ENCODE measurements at places on chromosomes 2 and 18.
A peak's percentile ranks its signal among the peaks of the same experiment; 100 is the strongest.

- no peak for DNase-seq
Measured at GRCh38 chr2:208413931-208414330, 7.3 kb downstream of the PTH2R start.

DNA sequence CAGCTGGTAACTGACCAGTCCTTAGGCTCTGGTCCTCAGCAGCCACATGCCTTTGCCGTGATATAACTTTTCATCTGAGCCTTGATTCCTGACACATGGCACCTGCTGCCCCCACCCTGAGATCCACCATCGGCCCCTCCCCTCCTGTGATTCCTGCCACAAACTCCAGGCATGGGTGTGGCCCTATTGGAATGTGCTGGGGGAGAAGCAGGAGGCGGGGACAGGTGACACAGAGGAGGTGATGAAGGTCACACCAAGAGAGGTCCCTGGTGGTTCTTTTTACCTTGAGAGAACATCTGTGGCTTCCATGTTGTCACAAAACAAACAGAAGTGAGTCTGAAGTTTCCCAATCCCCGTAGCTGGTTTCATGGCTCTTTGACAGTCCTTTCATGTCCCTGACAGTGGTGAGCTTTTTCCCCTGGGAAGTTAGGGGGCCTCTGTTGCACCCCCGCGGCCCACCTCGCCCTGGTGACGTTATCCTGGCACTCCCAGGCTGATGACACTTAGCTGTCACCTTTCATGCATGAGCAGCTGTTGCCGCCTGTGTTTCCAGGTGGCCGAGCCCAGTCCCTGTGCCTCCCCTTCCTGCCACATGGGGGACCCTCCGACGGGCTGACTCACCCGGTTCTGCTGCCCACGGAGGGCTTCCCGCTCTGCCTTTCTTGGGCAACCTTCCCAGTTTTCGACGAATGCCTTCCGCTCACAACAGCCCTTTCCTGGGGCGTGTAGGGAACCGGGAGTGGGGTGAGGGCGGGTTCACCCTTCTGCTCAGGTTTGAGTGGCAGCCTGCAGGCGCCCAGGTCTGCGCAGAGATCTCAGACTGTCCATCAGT lies 66.3 kb upstream of the GLI2 start:
- no peak for DNase-seq

DNA sequence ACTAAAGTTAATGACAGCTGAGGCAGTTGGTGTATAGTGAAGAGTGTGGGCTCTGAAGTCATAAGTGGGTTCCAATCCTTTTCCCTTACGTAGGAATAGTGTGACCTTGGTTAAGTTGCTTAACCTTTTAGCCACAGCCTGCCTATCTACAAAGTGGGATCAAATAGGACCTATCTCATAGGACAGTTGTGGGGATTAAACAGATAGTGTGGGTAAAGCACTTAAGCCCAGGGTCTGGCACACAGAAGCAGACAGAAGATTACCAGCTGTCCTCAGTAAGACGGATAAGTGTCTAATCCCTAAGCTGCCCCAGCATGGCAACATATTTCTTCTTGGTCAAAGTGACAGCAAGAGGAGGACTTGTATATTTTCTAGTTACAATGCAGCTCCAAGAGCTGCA lies 28.2 kb downstream of the UBE2F start:
- DNase-seq, result no peak

DNA sequence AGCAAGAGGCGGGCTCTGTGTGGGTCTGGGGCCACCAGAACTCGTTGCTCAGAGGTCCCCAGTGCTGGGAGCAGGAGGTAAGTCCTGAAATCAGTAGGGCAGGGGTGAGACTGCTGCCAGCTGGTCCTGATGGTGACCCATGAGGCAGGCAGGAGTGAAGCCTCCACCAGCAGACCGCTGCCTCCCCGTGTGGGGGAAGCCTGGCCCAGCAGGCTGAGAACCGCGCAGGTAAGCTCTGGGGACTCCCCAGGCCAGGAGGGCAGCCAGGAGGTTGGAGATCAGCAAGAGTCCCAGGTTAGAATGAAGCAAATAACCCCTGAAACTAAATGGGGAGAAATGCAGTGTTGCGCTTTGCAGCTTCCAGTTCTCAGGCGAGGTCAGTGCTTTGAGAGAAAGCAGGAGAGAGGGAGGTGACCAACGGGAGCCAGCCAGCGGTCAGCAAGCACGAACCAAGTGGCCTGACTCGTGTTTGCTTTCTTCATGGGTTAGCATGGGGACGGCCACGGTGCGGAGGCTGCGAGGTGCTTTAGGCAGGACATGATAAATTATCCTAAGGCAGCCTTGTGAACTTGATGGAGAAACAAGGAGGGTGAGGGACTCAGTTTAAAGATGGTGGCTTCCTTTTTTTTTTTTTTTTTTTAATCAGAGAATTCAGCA lies 26.2 kb downstream of the INHBB start:
- no peak for DNase-seq

GRCh38 chr2:182103526-182103925 lies 117.9 kb downstream of the PPP1R1C start:
- no peak for DNase-seq

DNA sequence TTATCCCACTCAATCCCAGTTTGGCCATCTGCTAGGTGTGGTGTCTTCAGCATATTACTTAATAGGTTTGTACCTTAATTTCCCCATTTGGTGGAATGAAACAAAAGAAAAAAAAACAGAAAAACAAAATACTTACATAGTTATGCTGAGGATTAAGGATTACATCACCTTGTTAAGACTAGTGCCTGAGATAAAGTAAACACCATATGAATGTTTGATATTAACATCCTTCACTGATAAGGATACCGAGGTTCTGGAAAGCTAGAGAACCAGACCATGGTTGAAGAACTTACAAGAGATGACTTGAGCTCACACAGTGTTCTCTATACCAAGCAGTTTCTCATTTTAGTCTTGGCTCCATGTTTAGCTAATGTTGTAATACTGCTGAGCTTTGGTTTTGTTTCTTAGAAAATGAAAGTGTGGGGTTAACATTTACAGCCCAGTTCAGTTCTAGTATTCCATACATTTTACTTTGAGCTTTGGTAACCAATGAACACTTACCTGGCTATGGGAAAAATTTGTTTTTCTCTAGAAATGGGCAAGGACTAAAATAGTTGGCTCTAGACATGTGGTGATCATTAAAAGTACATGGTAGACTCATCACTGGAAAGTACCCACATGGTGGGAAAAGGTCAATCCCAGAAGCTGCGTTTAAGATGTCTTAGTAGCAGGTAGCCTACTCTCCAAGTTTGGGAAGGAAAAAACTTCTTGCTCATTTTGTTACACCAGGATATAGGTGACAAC lies 5.8 kb upstream of the GPD2 start:
- peak; percentile 23 for DNase-seq

GRCh38 chr2:9988320-9988719 lies 36.8 kb downstream of the GRHL1 start:
- no peak for DNase-seq

GRCh38 chr2:159232456-159233170 lies 53.9 kb downstream of the WDSUB1 start:
- no peak for DNase-seq

DNA sequence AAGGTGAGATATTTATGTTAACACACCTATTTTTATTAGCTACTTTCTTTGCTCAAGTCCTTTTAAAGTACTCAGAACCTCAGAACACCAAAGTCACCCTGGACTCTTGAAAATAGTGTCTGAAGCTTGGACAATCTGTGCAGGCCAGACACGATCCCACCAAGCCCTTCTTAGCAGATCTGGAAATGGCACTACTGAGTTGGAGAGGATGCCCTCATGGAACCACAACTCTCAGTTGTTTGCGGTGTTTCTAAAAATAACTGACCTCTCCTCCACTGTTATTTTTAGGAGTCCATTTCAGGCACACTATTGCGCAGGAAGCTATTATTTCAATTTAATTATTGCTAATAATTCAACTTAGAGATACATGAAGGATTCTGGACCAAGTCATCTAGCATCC lies 103.5 kb upstream of the ITGB6 start:
- DNase-seq, result no peak

GRCh38 chr2:185291035-185291647 lies 447.5 kb upstream of the FSIP2 start:
- DNase-seq, result no peak

DNA sequence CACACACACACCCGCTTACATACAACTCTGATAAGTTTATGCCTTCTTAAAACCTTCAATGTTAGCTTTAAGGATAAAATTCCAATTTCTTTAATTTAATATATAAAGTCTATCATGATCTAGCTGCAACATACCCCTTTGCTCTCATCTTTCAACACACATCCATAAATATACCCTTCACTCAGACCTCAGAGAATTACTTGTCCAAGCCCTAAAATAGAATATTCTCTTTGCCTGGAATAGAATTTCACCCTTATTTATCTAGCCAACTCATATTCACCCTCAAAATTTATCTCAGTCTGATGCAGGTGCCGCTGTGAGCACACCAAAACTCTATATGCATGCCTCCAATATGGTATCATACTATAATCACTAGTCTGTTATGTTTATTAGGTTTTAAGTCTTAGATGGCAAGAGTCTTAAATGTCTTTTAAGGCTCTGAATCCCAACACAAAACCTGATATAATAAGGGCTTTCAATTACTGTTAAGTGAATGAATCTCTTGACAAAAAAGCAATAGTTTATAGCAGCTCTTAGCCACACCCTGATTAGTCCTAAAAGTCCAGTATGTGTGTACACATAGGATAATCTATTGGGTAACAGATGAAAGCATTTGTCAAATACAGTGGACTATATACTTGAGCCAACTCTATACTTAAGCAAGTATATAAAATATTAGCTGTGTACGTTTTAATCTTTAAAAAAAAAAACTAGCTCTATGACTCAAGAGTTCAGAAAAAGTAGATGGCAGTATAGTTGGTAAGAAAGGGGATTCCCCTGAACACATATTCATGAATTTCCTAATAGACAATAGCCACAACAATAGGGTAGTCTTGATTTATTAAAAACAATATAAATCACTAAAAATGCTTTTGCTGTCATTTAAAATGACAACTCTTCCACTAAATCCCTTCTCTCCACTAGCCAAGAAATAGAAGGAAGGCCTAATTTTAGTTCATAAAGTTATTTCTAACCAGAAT lies 144.5 kb downstream of the EXOC6B start:
- DNase-seq, result no peak

- DNase-seq, result no peak
Measured at GRCh38 chr18:75582406-75582821, 154.9 kb upstream of the SMIM21 start.

DNA sequence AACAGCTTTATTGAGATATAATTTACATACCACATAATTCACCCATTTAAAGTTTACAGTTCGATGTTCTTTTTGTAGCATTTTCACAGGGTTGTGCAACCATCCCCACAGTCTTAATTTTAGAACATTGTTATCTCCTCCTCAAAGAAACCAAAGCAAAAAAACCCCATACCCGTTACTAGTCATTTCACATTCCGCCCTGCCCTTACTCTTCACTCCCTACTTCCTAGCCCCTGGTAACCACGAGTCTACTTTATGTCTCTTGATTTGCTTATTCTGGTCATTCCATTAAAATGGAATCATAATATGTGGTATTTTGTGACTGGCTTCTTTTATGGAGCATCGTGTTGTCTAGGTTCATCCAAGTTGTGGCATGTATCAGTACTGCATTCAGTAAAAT lies 137.7 kb downstream of the TANC1 start:
- DNase-seq, result no peak

DNA sequence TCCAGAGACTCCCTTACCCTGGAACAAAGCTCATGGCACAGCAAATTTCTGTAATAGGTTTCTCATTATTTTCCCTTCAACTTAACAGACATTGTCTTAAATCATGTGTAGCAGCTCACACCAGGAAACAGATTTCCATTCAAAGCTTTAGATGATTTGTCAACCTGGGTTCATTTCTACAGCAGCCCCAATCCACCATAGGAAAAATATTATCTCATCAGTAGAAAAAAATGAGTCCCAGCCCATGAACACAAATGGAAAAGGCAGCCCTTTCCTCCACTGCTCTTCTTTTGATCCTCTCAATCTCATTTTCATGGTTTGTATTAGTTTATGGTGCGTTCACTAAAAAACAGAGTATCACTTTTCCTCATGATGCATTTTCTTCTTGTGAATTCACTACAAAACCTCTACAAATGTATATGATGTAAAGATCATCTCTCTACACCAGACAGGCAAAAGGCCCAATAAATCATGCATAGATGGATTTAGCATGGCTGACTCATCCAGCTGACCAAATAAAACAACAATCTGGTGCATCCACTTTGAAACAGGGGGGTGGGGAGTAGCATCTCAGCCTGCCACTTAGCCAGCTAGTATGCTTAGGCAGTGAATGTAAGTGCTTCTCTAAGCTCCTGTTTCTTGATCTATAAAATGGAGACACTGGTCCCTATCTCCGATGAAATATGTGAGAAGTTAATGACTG lies 78.6 kb downstream of the SATB2 start:
- no peak for DNase-seq

DNA sequence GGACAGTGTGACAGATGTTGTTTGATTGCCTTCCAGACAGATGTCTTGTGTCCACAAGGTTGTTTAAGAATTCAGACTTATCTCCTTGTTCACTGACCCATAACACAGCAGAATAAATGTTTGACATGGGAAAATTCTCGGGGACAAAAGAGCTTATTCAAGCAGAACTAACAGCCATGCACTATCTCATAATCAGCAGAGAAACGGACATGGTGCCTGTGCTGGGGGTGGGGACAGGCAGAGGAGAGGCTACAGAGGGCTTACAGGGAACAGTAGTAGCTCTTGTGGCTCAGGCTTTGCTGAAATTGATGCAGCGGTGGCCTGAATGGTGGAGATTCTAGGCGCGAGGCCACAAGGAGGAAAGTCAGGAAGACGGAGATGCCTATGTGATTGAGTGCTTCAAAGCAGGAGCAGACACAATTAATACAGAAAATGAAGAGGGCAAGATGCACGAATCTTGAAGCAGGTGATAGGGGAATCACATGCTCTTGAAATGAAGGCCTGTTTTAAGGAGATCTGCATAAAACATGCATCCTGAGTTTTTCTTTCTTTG lies 62.0 kb upstream of the CAB39 start:
- no peak for DNase-seq

GRCh38 chr18:6414118-6414722 lies 491 bp downstream of the L3MBTL4 start:
- peak; percentile 68 for DNase-seq

DNA sequence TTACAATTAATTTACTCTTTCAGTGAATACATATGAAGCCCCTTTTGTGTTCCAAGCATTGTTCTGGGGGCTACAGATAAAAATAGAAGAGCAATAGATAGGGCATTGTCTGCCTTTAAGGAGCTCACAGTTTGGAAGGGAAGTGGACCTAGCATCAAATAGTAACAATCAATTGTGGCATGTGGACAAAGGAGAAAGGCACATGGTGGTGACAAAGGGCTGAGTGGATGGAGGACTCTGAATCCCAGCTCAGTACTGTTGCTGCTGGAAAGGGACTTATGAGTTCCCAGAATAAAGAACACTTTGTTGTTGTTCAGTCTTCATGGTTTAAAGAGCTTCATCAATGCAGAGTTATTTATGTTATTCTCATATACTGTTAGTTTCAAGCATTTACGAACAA lies 217.7 kb downstream of the HRH4 start:
- no peak for DNase-seq

DNA sequence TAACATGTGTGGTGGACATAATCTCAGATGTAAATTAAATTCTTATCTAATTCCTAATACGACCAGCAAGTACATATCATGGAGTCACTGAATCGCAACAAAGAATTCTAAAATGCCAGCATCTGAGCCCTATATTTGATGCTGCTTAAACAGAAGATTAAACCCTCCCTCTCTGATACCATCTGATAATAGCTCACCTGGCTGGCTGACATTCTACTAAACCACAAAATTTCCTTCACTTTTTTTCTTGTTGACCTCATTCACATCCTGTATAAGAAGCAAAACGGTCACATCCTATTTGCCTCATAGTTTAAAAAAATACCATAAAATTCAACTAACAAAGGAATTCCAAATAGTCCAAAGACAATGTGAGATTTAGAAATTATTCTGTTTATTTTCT lies 371.6 kb upstream of the SLC8A1 start:
- DNase-seq, result no peak

- DNase-seq, result no peak
Measured at GRCh38 chr2:24822049-24822706, 29.0 kb downstream of the CENPO start.
